AG04450 (cell line): ENCODE measurements at places on chromosomes 3 and 15.

DNA sequence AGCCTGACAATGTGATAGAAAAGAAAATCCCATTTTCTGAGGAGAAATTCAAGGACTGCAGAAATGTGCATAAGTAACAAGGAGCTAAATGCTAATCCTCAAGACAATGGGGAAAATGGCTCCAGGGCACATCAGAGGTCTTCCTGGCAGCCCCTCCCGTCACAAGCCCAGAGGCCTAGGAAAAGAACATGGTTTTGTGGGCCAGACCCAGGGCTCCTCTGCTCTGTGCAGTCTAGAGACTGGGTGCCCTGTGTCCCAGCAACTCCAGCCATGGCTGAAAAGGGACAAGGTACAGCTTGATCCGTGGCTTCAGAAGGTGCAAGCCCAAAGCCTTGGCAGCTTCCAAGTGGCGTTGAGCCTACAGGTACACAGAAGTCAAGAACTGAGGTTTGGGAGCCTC, 176.8 kb upstream of the SUCLG2 start:
- DNase-seq = no peak

DNA sequence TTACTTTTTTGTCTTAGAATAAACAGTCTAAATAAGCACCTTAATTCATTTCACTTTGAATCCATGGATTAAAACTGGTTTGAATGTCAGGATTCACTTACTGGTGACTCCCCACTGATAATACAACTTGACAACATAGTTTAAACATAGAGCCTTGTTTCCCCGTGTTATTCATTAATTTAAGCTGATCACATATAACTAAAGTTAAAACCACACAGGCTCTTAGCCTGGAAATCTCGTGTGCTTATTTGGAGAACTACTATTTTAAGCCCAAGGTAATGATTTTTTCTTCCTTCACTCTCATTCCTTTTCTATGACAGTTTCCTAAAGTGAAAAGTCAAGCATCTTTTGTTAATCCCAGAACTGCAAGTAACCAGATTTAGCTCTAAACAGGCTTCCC, 64.2 kb downstream of the HACD2 start:
- no peak for DNase-seq

DNA sequence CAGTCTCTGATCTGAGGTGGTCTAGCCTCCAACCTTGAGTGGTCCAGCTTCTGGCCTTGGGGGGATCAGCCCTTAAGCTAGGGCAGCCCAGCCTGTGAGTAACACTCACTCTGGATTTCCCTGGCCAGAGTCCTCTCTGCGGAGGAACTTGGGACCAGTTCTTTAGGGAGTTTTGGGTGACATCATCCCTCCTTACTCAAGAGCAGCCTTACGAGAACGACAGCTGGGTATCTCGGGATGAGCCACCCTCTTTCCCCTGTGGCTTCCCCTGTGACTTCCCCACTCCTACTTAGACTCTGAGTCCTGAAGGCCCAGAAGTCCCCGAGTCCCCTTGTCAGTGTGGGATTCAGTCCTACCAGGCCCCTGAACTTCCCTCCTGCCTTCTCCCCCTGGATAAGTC, 10.2 kb upstream of the PLXND1 start:
- no peak for DNase-seq

DNA sequence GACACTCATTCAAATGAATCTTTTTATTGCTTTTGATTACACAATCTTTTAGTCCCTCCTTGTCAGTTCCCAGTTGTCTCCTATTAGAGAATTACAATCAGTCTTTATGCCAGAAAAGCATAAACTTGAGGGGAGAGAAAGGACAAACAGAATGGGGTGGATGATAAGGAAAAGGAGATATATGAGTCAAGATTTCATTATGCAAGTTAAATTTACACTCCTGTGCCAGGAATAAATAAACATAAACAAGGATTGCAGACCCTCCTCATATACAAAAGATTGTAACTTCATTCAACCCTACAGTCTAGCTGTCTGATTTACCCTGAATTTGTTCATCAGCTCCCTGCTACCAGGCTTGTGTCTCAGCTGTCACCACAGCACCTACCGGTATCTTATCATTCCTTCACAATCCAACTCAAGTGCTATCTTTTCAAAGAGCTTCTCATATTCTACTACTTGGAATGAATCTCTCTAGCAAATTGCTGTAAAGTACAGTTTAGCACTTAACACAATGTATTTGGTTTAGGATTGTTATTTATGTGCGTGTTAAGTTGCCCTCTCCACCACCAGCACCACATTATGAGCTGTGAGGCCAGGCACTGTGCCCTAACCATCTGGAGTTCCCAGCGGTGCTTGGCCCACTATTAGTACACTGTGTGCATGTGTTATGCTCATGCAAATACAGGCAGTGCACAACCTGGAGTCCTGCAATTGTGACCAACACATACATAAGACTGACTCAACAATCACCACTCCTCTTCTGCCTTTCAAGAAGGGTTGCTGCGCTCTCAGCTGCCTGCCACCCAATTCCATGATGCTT, 504.1 kb downstream of the TBL1XR1 start:
- DNase-seq = no peak

DNA sequence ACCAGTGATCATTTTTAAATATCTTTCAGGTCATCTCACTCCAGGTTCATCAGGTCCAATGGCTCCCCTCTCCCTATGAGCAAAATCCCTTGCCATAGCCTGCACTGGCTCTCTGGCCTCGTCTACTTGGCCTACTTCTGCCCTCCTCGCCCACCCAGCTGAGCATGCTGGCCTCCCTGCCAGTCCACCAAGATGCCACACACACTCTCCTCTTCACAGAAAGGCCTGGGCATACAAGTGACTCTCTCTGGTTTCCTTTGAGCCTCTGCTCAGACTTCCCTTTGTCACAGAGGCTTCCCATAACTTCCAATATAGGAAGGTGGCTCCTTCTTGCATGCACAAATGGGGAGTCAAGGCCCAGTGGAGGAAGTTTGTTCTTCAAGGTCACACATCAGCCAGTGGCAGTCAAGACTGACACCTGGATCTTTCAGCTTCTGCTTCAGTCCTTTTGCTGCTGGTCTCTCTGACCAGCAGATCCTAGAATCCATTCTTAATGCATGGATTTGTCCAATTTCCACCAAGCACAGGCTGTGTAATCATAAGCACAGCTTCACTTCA, 223.2 kb upstream of the HES1 start:
- DNase-seq = no peak

- peak; percentile 4 for DNase-seq
Observed at GRCh38 chr3:175335229-175335628, 476.1 kb downstream of the NAALADL2 start.

DNA sequence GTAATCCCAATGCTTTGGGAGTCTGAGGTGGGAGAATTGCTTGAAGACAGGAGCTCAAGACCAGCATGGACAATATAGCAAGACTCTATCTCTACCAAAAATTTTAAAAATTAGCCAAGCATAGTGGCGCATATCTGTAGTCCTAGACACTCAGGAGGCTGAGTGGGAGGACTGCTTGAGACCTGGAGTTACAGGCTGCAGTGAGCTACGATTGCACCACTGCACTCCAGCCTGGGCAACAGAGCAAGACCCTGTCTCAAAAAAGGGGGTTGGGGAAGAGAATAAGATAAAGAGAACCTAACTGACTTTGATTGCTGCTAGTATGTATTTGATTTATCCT, 755 bp downstream of the CD200R1 start:
- no peak for DNase-seq

DNA sequence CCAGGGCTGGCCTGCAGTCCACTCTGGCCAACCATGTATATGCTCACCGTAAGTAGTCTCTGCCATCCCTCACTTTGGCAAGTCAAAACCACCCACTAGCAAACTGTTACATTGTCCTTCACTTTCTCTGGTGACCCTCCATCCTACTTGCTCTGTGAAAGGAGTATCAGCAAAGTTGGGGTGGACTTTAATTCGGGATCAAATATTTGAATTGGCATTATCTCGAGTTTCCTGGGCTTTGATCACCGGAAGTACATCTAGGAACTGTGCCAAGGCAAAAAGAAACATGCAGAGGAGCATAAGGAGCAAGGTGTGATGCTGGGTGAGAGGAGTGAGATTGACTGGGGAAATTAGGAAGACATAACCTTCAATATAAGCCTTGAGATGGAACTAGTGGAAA, 188.9 kb upstream of the P2RY1 start:
- DNase-seq = no peak

GRCh38 chr15:83919319-83919830, 265.5 kb downstream of the ADAMTSL3 start:
- no peak for DNase-seq

DNA sequence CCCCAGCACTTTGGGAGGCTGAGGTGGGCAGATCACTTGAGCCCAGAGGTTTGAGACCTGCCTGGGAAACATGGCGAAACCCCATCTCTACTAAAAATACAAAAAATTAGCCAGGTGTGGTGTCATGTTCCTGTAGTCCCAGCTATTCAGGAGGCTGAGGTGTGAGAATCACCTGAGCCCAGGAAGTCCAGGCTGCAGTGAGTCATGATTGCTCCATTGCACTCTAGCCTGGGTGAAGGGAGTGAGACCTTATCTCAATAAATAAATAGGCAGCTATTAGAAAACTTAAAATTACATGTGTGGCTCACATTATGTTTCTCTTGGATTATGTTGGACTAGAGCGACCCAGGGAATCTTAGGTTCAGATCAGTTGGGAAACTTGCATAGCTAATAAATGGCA, 69.7 kb downstream of the RPLP1 start:
- DNase-seq = no peak

- DNase-seq = no peak
Observed at GRCh38 chr3:70728311-70728710, 415.9 kb upstream of the MDFIC2 start.

DNA sequence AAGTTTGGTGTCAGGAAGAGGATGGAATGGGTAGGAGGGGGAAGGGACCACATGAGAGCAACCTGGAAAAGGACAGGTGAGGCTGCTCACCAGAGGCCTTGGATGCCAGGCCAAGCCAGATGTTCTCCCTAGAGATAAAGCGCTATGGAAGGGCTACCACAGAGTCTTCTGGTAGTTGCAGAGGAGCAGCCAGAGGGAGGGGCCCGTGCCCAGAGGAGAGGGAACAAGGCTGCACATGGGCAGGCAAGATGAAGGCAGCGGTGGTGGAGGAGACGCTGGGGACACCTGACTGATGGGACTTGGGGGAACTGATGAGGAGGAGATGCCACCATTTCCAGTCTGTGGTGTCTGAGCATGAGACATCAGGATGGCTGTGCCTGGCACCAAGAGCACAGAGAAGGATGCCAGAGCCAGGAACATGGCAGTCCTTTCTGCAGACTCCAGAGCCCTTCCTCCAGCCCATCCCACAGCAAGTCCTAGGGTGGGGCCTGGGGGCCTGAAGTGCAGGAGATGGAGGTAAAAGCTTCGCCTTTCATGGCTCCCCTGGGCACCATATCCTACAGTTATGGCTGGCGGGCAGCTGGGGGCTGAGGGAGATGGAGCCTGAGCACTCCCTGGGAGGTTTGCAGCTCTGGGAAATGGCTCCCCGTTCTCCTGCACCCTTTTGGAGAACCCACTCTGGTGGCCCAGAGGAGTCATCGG, 103.0 kb downstream of the ETFA start:
- DNase-seq = no peak

DNA sequence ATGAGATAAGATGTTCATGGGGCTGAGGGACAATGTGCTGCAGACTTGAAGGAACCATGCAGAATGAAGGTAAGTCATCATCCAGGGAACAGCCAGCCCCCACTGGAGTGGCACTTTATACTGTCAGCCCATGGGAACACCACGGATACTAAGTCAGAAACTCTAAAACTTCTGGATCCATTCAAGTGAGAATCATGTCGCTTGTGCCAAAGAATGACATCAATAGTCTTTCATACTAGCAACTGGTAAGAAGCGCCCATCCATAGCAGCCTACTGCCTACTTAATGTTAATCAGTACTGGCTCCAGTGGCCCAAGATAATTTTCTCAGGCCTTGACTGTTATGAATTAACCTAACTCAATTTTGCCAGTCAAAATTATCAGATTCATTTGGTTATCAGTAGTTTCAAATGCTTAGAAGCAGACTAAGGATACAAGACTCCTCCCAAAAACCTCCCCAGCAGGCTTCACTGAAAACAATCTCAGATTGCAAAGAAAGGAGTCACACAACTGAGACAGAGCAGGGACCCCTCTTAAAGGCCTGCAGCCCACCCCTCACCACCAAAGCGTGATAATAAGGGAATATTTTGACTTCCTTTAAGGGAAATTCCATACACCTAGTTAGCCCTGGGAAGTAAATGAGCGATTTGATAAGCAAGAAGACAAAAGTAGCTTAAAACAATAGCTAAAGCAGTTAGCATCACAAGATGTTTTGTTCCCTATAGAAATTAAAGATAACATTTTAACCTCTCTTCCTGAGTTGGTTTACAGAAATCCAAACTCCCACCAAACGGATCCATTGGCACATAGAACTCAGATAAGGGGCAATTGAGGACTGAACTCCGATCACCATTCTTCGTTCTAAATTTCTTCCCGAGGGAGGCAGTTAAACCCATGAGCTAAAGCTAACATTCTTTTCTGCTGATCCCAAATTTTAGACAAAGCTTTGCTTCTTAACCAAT, 98.8 kb downstream of the TGFBR2 start:
- no peak for DNase-seq

DNA sequence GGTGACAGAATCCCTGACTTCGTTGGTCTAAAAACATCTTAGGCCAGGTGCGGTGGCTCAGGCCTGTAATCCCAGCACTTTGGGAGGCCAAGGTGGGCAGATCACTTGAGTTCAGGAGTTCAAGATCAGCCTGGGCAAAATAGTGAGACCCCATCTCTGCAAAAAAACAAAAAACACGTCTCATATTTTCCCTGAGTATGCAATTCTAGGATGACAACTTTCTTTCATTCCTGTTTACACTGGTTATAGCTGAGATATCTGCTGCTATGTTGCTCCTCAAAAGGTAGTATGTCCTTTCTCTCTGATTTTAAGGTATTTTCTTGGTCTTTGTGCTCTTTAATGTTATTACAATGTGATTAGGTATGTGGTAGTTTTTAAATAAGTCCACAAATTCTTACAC, 39.3 kb downstream of the PTH1R start:
- DNase-seq = no peak

DNA sequence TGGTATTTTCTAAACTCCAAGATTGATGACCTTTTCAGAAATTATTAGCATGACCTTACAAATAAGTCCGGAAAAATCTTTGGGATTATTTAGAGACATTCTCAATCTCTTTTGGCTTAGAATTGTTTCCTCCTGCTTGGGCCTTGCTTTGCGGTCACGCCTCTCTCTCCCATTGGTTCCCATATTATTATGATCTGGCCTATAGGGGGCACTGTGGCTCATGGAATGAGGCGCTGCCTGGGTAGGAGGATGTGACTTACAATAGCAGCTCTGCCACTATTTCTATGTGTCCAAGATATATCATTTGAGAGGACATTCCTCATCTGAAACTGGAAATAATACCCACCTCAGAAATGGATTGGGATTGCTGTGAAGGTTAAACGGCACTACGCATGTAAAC, 464.9 kb downstream of the MFSD1 start:
- no peak for DNase-seq

DNA sequence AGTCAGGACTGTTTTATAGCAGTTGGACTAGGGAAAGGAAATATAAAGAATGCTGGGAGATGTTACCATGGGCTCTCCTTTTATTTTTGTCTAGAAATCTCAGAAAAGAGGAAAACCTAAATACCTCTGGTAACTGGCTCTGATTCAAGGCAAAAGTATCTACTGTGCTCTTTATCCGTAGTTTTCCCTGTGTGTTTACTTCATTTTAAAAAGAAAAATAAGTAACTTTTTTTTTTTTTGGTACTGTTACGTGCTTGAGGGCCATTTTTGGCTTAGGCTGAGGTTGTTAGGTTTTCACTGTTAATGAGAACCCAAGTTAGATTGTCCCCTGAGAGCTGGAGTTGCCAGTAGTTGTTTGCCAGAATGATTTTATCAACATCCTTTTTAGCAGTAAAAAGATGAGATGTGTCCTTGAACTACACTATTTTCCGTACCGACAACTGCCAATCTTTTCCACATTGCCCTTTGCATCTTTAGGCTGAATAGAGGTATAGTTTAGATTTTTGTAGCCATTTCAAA, 35.8 kb downstream of the IQGAP1 start:
- no peak for DNase-seq
